Fibroblast of skin of right quadriceps (primary cell): ENCODE measurements at places on chromosomes 16 and 17.
A peak's percentile ranks its signal among the peaks of the same experiment; 100 is the strongest.

GRCh38 chr17:82030470-82031302 lies 792 bp upstream of the RAC3 start:
- peak; percentile 73 for DNase-seq

DNA sequence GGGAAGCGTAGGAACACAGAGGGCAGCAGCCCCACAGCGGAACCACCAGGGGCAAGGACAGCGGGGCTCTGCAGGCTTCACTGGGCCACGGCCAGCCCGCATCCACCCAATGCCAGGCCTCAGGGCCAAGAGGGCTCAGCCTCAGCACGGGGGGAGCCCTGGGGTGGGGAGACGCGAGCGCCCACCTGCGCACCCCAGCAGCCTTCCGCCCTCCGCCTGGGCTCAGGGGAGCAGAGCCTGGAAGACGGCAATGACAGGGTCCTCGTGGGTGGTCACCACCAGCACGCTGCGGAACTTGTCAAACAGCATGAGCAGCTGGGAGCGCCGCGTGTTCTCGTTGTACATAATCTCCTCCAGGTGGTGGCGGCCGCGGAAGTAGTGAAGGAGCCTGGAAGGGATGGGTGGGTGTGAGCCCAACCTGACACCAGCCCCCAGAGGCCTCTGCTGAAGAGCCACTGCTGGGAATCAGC lies 8.5 kb downstream of the MPG start:
- no peak for DNase-seq

- DNase-seq = peak; percentile 47
Observed at GRCh38 chr17:8041249-8041928, 2.5 kb downstream of the ALOX15B start.

DNA sequence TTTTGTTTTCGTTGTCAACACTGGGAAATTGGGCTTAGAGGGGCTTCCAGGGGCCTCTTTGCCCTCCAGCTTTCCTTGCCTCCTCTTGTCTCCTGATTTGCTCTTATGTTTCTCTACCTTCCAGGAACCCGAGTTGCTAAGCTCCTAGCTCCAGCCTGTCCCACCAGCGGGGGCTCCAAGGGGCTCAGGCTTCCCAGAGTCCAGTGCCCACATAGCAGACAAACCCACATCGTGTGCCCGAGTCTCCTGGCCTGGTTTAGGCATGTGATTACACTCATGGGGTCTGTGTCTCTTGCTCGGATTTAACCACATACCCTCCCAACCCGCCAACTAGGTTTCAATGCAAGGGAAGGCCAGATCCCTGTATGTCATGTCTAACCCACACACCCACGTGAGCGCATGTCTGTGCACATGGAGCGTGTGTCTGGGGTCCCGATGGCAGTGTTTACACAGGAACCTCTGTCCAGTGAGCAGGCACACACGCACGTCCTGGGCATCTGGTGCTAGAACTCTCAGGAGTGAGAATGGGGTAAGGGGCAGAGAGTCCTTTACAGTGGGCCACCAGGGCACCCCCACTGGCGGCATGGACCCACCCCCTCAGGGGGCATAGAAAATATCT lies 76.1 kb upstream of the MED9 start:
- no peak for DNase-seq

DNA sequence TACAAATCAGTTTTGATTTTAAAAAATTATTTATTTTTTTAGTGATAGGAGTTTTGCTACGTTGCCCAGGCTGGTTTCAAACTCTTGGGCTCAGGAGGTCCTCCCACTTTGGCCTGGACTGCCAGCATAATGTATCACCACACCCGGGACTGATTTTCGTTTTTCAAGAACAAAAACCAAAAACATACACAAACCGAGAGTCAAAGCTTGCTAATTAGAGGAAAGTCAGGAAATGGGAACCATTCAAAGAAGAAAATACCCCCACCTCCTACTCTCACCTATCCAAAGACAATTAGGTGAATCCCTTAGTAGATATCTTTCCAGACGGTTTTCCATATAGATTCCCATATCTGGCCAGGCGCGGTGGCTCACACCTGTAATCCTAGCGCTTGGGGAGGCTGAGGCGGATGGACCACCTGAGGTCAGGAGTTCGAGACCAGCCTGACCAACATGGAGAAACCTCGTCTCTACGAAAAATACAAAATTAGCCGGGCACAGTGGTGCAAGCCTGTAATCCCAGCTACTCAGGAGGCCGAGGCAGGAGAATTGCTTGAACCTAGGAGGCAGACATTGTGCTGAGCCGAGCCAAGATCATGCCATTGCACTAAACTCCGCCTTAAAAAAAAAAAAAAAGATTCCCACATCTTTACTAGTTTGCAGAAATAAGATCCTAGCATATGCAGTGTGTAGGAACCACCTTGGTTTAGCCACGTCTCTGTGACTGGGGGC lies 883 bp upstream of the SPN start:
- DNase-seq = no peak

GRCh38 chr16:53692146-53692545 lies 11.5 kb downstream of the RPGRIP1L start:
- peak; percentile 63 for DNase-seq

GRCh38 chr16:85974428-85975375 lies 75.7 kb downstream of the IRF8 start:
- DNase-seq = no peak

- peak; percentile 97 for DNase-seq
Observed at GRCh38 chr16:17803625-17804410, 333.1 kb upstream of the XYLT1 start.

DNA sequence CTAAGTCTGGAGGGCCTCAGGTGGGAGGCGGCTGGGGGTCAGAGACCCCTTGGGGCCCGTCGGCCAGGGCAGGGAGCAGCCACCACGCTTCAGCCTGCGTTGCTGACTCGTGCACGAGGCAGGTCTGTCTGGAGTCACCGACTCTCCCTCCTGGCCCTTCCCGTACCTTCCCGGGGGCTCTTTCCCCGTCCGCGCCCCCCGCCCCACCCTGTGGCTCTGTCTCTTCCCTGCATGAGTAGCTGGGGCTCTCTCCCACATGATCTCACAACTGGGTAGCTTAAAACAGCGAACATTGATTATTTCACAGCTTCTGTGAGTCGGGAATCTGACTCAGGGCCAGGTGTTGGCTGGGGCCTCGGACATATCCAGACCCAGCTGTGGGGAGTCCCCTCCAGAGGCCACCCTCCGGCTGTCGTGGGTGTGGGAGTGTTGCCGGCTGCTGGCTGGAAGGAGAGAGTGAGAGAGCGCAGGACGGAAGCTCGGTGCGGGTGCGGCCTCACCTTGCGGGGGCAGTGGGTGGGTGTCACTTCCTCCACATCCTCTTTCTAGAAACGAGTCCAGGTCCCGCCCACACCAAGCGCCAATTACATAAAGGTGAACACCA lies 17.3 kb downstream of the BAHCC1 start:
- DNase-seq = no peak

- DNase-seq = no peak
Observed at GRCh38 chr17:31462261-31462660, 70.8 kb downstream of the RAB11FIP4 start.

DNA sequence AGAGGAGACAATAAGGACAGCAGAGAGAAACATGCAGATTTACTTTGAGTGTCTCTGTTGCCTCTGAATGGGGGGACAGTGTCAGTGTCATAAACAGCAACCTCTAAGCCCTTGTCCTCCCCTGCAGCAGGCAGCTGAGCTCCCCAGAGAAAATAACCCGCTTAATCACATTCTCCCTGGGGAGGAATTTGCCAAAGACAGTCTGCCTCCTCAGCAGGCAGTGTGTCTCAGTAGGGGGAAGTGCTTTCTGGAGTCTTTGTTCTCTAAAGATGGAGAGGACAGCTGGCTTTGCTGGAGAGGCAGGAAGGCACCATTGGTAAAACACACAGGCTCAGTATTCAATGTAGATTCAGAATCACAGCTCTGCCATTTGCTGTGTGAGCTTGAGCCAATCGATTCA lies 16.1 kb downstream of the TEKT5 start:
- no peak for DNase-seq

- no peak for DNase-seq
Observed at GRCh38 chr17:45414990-45415881, 17.4 kb downstream of the ARHGAP27 start.

DNA sequence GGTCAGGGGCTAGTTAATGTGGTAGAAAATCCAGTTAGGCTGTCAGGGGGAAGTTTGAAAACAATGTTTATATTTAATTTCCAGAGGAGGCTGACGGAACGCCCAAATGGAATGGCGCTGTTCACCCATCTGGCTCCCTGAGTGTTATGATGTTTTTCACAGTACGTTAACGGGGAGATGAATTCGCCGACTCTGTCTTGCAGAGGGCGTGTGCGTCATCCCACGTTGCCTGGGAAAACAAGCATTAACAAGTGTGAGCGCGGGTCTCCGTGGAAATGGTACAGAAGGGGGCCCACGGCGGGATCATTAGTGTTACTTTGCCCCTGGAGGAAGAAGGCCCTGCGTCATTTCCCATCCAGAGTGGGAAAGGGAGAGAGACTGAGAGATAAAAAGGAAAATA lies 29.6 kb downstream of the RGS9 start:
- DNase-seq = no peak

- DNase-seq = peak; percentile 3
Observed at GRCh38 chr17:79664930-79665737, 54.3 kb upstream of the RBFOX3 start.

DNA sequence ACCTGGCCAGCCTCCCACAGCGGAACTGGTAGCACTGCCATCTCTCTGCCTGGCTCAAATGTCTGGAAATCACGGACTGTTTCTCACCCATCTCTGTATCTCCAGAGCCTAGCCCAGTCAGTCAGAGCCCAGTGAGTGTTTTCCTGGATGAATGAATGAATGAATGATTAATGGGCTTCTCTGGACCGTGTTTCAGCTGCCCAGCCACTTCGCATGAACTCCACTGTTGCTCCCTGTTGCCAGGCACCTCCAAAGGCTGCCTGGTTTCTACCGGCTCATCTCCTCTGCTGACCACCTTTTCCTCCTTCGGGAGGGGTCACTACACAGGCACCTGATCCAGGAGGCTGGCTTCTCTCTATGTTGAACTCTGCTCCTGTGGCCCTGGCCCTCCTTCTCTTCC lies 91.0 kb upstream of the SDK2 start:
- no peak for DNase-seq

GRCh38 chr17:21530311-21530710 lies 154.2 kb downstream of the KCNJ12 start:
- DNase-seq = no peak

- DNase-seq = no peak
Observed at GRCh38 chr17:64055183-64056142, 35.0 kb upstream of the ICAM2 start.

DNA sequence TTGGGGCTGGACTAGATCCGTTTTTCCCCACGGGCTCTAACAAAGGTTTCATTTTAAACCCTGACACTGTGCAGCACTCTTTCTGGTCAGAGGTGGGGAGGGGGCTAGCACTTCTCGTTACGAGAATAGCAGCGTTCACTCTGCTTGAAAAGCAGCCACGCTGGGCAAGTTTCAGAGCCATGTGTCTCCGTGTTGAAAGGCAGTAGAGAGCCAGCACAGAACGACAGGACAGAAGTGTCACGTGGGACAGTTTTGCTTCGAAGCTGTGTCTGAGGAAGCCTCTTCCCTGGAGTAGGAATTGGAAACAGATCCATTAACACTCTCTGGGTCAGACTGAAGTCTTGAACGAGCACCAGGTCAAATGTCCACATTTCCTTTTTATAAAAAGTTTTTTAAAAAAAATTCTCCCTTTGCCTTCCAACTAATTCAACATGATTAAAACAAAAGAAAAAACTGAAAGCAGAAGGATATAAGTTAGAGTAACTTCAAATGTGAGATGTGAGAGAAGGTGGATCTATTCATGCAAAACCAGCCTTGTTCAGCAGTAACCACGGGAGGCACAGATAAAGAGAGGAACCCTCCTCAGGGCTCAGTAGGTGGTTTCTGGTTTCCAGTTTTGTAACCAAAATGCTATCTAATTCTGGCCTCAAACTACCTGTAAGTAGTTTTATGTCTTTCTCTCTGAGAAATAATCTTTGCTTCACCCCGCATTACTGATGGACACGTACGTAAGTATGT lies 65.0 kb downstream of the SMG6 start:
- no peak for DNase-seq
